ENCODE measurements at places on chromosomes 4 and X. TPM values are rescaled to one million over a fixed set of nuclear protein-coding genes. Genes with fewer than 3 reads are reported as not detected.
A peak's percentile ranks its signal among the peaks of the same experiment; 100 is the strongest.

CPZ gene
- 1.1 TPM for total RNA-seq

TMEM35A gene
- total RNA-seq: 0.08 TPM

DNA sequence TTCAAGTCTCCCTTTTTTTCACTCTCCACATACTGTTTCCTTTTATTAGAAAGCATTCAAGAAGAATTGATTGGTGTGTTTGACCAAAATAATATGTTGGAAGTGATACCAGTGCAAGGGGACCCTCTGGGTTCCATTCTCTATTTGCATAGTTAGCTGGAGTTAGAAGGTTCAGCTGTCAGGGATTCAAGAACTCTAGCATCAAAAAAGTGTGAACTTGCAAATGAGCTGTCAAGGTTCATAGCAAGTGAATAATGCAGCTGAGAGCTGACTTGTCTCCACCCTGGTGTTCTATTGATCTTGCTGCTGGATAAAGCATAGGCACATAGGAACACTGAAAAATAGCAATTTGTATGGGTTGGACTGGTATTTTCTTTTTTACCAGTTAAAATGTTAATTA is 73.2 kb downstream of the SORBS2 start:
- peak overlapping the region; percentile 82 for H3K27ac ChIP-seq
- H3K4me1 ChIP-seq: peaks cover 69% of the 10 kb centered on the region
- H3K4me3 ChIP-seq: no peak overlapping the region
- DNase-seq: no peak

GRCh38 chr4:110787109-110787508 is 164.2 kb upstream of the PITX2 start:
- no peaks in the 10 kb centered on the region for H3K27me3 ChIP-seq
- H3K4me1 ChIP-seq: no peaks in the 10 kb centered on the region
- no peak overlapping the region for H3K27ac ChIP-seq
- H3K4me3 ChIP-seq: no peak overlapping the region
- DNase-seq: no peak

DNA sequence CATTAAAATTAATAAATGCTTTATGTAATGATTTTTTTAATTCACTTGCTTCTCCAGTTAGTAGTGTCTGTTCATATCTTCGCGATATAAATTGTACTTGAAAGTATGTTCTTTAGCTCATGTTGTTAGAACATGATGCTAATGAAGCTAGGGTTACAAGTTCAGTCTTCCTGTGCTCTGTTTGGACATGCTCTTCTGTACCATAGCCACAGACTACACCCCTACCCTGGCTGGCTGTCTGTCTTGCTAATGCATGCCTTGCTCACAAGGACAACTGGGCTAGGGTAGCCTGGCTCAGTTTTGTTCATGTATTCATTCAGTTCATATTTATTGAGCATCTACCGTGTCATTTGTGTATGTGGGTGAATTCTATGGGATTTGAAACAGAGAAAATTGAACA is 50.8 kb upstream of the MTMR1 start:
- H3K27ac ChIP-seq: no peak overlapping the region
- no peak for DNase-seq
- H3K27me3 ChIP-seq: no peaks in the 10 kb centered on the region
- peaks cover 30% of the 10 kb centered on the region for H3K36me3 ChIP-seq

PAGE3 gene
- total RNA-seq: not detected

GRCh38 chrX:2664502-2664901 is 26.6 kb upstream of the CD99 start:
- no peaks in the 10 kb centered on the region for H3K4me1 ChIP-seq
- no peaks in the 10 kb centered on the region for H3K27me3 ChIP-seq
- no peaks in the 10 kb centered on the region for H3K36me3 ChIP-seq
- DNase-seq: no peak
